ENCODE measurements at places on chromosomes 4 and X. TPM values are rescaled to one million over a fixed set of nuclear protein-coding genes. Genes with fewer than 3 reads are reported as not detected.
A peak's percentile ranks its signal among the peaks of the same experiment; 100 is the strongest.

GRCh38 chr4:87555773-87556619, 26.8 kb upstream of the SPARCL1 start:
- no peaks in the 10 kb centered on the region for H3K27me3 ChIP-seq
- H3K27ac ChIP-seq, result peak overlapping the region; percentile 82
- H3K4me1 ChIP-seq, result peaks cover 2% of the 10 kb centered on the region
- no peak for DNase-seq
- H3K36me3 ChIP-seq, result no peaks in the 10 kb centered on the region

GRCh38 chr4:88158038-88158488, 376 bp downstream of the ABCG2 start:
- H3K27ac ChIP-seq, result no peak overlapping the region
- no peak for DNase-seq
- no peaks in the 10 kb centered on the region for H3K36me3 ChIP-seq
- H3K27me3 ChIP-seq, result no peaks in the 10 kb centered on the region

DNA sequence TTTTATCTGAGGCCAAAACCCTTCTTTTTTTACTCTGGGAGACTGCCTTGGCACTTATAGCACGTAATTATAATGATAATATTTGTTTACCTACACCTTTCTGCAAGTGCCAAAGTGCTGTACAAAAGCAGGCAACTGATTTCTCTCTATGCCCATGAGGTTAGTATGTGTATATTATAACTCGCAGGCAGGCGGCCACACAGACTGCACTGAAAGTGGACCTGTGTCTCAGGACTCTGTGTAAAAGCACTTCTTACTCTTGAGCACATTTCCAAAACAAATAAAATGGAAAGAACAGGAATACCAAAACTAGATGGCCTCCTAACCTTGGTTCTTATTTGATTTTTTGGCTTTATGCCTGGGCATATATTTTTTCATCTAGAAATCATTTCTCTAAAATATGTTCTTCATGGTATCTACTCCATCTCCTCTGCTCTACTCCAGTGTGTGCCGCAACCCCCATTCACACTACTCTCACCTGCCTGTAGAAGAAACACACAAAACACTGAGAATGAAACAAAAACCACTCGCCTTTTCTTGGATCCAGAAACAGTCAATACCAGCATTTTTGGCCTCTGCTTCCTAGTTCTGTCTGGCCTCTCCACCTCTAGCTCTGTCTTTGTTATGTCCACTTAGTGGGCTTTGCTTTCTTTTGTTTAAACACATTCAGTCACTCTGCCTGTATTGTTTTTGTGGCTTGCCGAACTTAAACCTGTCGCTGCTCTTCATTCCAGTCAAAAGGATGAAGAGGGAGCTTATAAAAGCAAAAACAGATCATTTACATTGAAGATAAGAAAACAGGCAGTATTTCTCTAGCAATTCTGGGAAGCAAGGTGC, 934.5 kb upstream of the TENM3 start:
- H3K36me3 ChIP-seq, result no peaks in the 10 kb centered on the region
- H3K4me3 ChIP-seq, result no peak overlapping the region
- H3K4me1 ChIP-seq, result no peaks in the 10 kb centered on the region

Gene SLC39A8
- 1.2 TPM for polyA plus RNA-seq
